NCI-H226 (cell line): ENCODE measurements at places on chromosomes 2 and 18.

- no peak for DNase-seq
Measured at GRCh38 chr18:24428709-24429108, 2.2 kb downstream of the IMPACT start.

- DNase-seq: no peak
Measured at GRCh38 chr18:43879415-43879814, 602.1 kb upstream of the SYT4 start.

DNA sequence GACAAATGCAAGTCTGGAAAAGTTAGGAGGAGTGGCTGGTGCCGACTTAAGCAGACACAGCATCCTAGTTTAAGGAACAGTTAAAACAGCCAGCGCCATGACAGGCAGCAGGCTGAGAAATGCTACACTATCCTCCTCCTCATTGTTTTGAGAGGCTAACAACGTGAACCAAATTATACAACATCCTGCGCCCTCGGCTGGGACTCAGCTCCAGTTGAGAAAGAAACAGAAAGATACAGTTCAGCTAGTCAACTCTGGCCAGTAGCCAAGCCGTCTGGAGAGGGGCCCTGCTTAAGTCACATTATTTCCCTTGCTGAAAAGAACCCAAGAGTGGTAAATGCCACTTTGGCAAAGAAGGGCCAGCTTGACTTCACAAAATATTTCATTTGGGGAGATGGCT, 90.2 kb downstream of the BCL11A start:
- DNase-seq: no peak

DNA sequence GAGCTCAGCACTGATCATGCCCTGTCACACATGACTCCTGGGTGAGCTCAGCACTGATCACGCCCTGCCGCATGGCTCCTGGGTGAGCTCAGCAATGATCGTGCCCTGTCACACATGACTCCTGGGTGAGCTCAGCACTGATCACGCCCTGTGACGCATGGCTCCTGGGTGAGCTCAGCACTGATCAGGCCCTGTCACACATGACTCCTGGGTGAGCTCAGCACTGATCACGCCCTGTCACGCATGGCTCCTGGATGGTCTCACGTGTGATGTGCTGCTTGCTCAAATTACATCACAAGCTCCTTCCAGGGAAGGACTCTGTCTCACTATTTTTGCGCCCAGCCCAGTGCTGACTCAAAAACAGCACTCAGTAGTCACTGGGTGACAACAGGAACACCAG, 258.0 kb downstream of the HDAC4 start:
- DNase-seq: no peak

- DNase-seq: no peak
Measured at GRCh38 chr2:72144274-72144631, 3.4 kb downstream of the CYP26B1 start.

GRCh38 chr2:24981411-24982136, 9.8 kb upstream of the DNAJC27 start:
- no peak for DNase-seq

DNA sequence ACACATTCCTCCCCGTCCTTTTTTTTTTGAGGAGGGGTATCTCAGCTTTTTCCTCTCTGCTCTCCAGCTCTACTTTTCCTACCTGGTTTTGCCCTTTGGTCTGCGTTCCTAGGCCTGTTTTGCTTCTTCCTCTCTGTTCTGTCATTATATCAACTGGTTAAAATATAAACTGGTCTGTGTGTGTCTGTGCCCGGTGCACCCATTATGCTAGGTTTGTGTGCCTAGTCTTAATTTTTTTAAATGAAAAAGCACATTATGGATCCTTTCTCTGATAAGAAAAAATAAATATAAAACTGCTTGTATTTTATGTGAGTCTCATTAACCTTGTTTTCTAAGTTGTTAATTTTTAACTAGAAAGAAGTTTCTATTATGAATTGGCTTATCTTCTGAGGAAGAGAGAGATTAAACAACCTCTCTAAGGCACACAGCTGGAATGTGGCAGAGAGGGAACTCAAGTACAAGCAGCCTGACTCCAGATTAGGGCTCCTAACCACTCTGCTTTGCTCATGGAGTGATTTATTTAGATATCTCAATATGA, 17.4 kb downstream of the SLC38A11 start:
- no peak for DNase-seq

GRCh38 chr2:123648016-123648415, 377.1 kb upstream of the CNTNAP5 start:
- no peak for DNase-seq

GRCh38 chr18:58915006-58915799, 50.5 kb downstream of the ZNF532 start:
- DNase-seq: no peak

DNA sequence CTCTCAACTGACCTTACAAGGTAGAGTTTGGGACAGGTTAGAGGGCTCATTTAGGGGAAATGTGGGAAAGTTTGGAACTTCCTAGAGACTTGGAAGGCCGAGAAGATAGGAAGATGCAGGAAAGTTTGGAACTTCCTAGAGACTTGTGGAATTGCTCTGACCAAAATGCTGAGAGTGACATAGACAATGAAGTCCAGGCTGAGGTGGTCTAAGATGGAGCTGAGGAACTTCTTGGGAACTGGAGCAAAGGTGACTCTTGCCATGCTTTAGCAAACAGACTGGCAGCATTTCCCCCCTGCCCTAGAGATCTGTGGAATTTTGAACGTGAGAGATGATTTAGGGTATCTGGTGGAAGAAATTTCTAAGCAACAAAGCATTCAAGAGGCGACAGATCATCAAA, 258.9 kb upstream of the GULP1 start:
- DNase-seq: no peak

- DNase-seq: no peak
Measured at GRCh38 chr2:31075941-31076590, 62.2 kb downstream of the GALNT14 start.

DNA sequence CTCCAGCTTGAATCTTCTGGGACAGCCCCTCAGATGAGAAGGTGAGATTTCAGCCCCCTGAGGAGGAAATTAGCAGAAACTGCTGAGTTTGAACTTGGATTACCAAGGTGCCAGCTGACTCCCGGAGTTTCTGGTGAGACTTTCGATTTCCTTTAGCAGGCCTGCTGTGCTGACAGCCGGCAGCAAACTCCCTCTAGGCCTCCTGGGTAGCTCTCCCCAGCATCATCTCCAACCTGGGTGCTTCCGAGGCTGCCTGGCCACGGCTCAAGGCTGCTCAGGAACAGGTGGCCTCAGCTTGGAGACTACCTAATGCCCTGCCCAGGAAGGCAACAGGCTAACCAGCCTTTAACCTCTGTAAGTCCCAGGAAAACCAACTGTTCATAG, 16.5 kb downstream of the SDC1 start:
- no peak for DNase-seq

DNA sequence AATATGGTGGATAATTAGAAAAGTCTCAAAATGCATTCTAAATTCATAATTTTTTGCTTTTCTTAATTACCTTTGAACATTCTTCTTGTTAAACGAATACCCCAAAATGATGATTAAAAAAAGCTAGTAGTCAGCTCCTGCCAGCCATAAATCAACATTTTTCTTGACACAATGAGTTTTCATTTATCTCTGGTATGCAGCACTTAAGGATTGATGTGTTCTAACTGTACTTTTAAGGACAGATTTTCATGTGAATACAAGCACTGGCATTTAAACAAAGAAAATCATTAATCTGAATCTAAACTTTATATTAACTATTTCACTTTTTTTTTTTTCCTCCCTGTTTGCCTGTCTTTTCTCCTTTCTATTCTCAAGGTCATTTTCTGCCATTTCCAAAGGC, 976.8 kb downstream of the TMEM182 start:
- no peak for DNase-seq

- no peak for DNase-seq
Measured at GRCh38 chr2:42923580-42924417, 131.4 kb upstream of the HAAO start.

DNA sequence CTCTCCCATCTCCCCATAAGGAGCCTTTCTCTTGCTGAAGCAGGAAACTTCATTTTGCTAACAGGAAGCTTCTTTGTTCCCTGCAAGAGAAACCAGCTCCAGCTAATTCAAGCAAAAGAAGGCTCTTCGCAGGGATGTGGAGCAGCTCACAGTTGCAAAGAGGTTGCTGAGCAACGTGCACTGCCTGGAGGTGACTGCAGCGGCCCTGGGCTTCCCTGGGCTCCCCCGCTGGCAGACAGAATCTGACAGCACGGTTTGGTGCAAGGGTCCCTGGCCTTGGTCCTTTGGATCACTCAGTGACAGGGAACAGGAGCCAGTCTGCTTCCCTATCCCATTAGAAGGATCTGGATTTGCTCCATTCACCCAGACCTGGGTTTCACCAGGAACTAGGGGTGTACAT, 25.8 kb downstream of the GPR55 start:
- no peak for DNase-seq

DNA sequence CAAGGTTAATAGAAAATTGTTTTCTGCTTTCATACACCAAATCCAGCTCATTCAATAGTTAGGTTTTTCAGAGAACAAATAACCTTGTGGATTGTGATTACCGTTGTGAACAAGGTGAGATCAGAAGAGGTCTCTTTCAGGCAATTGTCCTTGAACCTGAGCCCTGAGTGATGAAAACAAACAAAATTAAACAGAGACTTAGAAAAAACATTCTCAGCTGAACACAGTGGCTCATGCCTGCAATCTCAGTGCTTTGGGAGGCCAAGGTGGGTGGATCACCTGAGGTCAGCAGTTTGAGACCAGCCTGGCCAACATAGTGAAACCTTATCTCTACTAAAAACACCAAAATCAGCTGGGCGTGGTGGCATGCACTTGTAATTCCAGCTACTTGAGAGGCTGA, 68.1 kb downstream of the HNMT start:
- no peak for DNase-seq

GRCh38 chr2:166539340-166540162, 45.5 kb upstream of the SCN7A start:
- DNase-seq: peak; percentile 49
